ENCODE measurements at places on chromosomes 7 and 10. TPM values are rescaled to one million over a fixed set of nuclear protein-coding genes. Genes with fewer than 3 reads are reported as not detected.

Gene COBL
- 1.3 TPM for total RNA-seq

DNA sequence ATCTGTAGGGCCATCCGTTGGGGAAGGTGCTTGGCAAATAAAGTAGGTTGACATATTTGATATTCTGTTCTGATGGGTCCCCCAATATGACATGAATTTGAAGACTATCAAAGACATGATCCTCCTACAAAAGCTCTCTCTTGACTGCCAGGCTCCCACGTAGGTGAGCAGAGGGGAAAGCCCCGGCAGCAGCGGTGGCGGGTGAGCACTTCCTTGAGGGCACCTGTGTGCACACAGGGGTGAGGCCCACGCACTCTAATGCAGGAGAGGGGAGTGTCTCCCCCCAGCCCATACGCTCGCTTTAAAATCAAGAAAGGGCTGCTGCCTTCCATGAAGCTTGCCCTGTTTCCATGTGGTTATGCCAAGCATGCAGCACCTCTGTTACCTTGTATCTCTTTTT lies 100.4 kb downstream of the TAX1BP1 start:
- no peak for DNase-seq

Gene CUBN
- total RNA-seq: 2.4 TPM

DNA sequence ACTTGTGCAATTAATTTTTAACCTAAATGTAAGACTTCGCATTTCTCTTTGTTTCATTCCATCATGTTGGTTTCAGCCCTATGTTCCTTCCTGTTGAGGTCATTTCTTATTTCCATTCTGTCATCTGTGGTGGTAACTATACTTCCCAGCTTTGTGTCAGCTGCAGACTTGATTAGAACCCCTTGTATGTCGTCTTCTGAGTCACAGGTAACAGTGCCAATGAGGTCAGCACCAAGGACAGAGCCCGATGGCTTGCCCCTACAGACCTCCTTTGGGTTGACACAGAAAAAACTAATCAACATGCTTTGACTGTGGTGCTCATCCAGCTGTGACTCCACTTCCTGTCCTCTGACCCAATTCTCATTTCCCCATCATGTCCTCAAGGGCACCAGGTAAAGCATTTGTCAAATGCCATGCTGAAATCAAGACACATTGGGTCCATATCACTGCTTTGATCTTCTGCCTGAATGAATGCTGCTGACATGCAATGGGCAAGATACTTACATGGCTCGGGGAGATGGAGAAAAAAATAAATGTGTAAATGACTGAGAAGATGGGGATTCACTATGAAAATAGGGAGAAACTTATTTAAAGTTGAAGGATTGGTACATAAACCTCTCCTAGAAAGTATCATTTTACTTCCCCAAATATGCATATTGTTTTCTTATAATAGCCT lies 25.6 kb upstream of the CRTAC1 start:
- DNase-seq: no peak

Gene MOGAT3
- total RNA-seq: not detected

Gene ZNF488
- 1.8 TPM for total RNA-seq

DNA sequence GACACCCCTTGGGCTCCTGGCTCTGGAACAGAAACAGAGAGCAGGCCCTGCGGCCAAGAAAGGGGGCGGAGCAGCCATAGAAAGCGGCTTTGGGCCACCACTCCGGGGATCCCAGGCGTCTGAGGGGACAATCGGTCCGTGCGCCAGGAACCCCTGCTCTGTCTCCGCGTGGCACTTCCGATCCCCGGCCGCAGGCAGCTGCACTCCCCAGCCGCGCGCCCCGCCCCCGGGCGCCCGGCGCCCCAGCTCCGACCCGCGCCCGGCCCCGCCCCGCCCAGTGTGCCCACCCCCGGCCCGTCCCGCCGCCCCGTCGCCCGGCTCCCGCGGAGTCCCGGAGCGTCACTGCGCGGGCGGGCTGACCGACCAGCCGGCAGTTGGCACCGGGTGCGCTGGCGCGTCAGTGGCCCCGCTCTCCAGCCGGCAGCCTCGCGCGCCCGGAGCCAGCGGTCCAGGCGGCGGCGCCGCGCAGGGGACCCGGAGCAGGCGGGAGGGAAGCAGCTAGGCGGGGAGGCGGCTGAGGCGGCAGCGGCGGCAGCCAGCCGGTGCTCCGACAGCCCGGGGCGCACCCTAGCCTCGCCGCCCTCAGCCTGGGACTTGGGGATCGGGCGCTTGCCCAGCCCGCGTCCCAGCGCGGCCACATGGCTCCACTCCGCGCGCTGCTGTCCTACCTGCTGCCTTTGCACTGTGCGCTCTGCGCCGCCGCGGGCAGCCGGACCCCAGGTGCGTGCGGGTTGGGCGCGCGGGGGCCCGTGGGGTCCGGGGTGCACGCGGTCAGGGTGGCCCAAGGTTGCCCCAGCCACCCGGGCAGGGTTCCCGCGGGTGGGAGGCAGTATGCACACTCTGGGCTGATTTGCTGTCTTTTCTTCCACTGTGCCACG lies at the start of gene ADAMTS14:
ADAMTS14 (plus strand) TSS at position 342 of the 878 bp plus-strand sequence; CDS start at position 639, 297 bp downstream.
- no peak for DNase-seq

- no peak for DNase-seq
Observed at GRCh38 chr10:11824376-11824775, 1.2 kb downstream of the PROSER2 start.

- DNase-seq: no peak
Observed at GRCh38 chr10:70911386-70911785, 23.0 kb upstream of the PCBD1 start.

DNA sequence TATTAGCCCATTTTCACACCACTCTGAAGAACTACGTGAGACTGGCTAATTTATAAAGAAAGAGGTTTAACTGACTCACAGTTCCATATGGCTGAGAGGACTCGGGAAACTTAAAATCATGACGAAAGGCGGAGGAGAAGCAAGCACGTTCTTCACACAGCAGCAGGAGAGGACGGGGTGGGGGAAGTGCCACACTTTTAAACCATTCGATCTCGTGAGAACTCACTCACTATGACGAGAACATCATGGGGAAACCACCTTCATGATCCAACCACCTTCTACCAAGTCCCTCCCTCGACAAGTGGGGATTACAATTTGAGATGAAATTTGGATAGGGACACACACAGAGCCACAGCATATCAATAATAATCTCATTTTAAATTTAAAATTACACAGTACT lies 80.2 kb downstream of the VWDE start:
- DNase-seq: no peak

GRCh38 chr10:109592391-109592790 lies 330.9 kb downstream of the XPNPEP1 start:
- no peak for DNase-seq

- DNase-seq: no peak
Observed at GRCh38 chr7:21773326-21773725, 172.4 kb downstream of the CDCA7L start.

DNA sequence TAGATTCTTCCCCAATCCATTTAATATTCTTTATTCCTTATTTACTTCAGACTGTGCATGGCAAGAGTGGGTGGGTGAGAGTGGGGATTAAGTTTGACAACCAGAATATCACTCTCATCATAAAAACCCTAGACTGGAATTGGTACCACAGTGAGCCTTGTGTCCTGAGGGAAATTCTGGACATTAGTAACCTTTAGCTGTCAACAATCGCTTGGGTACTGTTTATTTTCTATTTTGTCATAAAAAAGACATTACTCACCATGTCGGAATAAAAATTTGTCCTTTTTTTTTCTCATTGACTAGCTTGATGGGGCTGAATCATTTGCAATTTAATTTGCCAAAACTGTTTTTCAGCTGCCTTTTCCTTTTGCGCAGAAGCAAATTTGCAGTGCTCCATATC lies 176.1 kb upstream of the SEMA3C start:
- no peak for DNase-seq

Gene SDHAF3
- total RNA-seq: 27.4 TPM

DNA sequence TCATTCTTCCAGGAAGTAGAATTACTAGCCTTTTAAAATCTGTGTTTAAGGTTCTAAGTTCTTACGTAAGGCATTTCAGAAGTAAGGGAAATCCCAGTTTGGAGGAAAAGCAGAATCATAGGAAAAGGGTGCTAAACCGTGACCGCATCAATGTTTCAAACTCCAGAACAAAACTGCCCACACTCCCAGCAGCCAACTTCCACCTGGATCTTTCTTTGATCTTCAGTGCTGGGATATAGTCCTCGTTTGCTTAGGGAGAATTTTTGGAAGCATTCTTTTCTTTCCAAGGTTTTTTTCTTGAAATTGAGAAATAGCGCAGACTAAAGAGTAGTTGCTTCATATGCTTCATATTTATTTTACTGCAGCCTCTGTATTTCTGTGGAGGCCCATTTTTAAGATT lies 8.9 kb downstream of the PROSER2 start:
- DNase-seq: no peak

DNA sequence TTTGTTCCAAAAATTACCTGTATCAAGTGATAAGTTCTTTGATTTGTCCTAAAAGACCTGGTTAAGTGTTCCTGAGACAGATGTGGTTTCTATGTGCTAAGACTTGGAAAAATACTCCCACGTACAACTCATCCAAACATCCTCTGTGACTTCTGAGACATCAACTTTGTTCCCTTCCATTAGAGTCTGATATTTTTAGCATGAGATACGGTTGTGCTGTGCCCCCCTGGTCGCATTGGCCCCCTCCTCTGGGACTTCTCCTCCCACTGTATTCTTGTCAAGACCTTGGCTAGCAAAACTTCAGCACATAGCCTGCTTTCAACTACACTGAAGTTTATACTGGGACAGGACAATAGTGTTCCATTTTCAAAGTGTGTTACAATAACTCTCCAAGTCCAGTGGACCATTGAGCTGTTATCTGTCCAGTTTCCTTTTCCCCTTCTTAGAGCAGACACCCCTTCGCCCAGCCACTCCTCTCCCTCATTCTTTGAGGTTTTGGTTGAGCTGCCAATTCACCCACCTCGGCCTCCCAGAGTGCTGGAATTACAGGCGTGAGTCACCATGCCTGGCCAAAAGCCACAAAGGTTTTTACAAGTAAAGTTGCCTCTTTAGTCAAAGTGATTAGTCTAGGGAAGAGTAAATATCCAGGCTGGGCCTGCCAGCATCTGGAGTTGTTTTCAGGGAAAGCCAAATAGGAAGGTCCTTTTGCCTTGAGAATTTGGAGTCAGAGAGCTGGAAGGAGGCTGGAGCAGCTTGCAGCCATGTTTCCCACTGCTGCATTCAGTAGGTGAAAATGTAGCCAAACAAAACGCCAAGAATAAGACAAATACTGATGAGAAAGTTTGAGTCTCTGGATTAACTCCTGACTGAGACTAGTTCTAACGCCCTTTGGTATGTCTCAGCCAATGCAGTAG lies 17.8 kb upstream of the PDLIM1 start:
- DNase-seq: peak; percentile 88

Gene SORBS1
- 347 TPM for total RNA-seq

GRCh38 chr7:71016401-71016800 lies 115.5 kb upstream of the GALNT17 start:
- no peak for DNase-seq

Gene KCP
- 14.5 TPM for total RNA-seq

DNA sequence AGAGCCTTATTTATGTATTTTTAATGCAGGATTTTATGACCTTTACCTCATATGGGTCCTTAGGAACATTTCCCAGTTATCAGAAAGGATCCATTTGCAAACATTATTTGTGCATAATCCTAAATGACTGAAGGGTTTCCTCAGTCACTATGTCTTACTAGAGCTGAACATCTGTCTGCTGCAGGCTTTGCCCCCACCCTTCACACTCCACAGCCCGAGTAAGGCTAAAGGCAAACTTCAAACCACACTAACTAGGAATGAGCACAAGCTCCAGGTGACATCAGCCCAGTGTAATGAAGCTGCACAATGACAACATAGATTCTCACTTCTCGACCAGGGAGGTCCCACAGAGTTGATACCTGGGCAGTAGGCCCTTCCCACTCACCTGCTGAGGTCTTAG lies 491.3 kb upstream of the MKI67 start:
- no peak for DNase-seq

DNA sequence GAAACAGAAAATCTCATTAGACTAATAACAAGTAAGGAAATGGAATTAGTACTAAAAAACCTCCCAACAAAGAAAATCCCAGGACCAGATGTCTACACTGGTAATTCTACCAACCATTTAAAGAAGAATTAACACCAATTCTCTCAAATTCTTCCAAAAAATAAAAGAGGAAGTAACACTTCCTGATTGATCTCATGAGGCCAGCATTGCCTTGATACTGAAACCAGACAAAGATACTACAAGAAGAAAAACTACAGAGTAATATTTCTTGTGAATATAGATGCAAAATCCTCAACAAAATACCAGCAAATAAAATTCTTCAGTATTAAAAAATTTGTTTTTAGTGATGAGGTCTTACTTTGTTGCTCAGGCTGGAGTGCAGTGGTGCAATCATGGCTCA lies 21.3 kb downstream of the GCK start:
- DNase-seq: no peak

DNA sequence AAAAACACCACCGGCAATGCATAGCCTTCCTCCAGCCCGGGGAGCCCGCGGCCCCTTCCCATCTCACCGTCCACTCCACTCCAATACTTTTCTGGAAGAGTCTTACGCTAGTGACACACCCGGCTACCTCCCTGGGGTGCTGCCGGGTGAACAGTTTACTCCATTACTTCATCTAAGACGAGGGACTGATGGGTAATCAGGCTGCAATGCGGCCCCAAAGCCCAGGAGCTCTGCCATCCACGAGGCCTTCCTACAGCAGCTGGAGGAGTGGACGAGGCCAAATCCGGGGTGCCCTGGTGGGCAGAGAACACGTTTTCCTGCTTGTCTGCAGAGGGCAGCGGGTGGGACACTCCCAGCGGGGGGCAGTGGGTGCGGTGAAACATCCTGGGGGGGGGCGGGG lies 356.2 kb upstream of the SHH start:
- no peak for DNase-seq

Gene PLEKHS1
- 25.7 TPM for total RNA-seq

GRCh38 chr10:114694752-114695151 lies 36.7 kb upstream of the ABLIM1 start:
- no peak for DNase-seq

Gene LDB3
- 15.9 TPM for total RNA-seq

- DNase-seq: peak; percentile 63
Observed at GRCh38 chr7:24812305-24812945, 55.2 kb upstream of the GSDME start.

- no peak for DNase-seq
Observed at GRCh38 chr10:26557641-26558014, 119.5 kb downstream of the APBB1IP start.

Gene TBX20
- not detected for total RNA-seq

Gene HOXA4
- total RNA-seq: 9.4 TPM

Gene CCDC126
- 9.6 TPM for total RNA-seq

DNA sequence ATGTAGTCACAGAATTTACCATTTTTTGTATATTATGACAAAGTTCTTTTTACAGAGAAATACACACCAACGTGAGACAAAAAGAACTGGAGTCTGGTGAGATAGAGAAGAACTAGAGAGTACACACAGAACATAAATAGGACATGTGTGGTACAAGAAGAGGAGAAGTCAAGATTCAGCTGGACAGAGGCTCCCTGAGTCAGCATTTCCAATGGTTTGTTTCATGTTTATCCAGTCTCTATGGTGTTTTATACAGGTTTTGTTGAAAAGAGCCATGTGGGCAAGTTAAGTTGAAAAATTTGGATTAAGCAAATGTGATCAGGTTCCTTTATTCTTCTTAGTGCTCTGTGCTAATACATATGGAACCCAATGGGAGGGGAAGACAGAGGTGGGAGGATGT lies 105.5 kb upstream of the AKR1E2 start:
- DNase-seq: no peak

Gene DGKI
- 3.3 TPM for total RNA-seq
